ENCODE measurements at places on chromosomes 3 and 15. TPM values are rescaled to one million over a fixed set of nuclear protein-coding genes. Genes with fewer than 3 reads are reported as not detected.

The CYP11A1 gene
- 0.40 TPM for total RNA-seq

The PATL2 gene
- 3.3 TPM for total RNA-seq

GRCh38 chr15:95458721-95459120, 871.8 kb upstream of the NR2F2 start:
- no peak overlapping the region for H3K4me3 ChIP-seq
- H3K27ac ChIP-seq: no peak overlapping the region
- DNase-seq: no peak
- H3K4me1 ChIP-seq: no peaks in the 10 kb centered on the region

DNA sequence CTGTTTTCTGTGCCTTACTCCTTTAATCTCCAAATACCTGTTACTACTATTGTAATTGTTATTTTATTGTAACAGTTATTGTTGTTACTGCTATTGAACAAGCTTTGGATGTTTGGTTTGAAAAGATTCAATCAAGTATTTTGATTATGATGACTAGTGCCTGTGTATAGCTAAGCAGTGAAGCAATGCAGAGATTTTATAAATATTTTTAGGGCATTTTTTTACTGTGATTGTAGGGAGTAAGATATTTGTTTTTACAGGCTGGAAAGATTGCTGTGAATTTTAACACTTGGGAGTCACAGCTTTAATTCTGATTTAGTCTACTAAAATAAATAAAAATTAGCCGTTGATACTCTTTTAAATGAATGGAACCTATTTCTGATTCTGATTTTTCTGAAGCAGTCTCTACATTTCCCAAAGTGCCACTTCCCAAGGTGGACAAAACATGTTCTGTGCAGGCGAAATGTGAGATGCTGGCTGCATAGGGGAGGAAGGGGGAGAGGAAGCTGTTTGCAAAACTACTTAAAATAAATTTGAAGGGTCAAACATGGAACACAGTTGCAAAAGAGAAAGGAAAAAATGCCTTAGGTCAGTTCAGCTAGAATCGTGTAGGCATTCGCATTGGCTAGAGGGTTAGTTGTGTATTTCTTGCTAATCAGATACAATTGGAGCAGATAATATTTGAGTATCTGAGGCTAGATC, 25.7 kb downstream of the EEFSEC start:
- no peaks in the 10 kb centered on the region for H3K27me3 ChIP-seq
- H3K4me1 ChIP-seq: no peaks in the 10 kb centered on the region
- H3K36me3 ChIP-seq: no peaks in the 10 kb centered on the region
- DNase-seq: no peak
- no peak overlapping the region for H3K4me3 ChIP-seq

DNA sequence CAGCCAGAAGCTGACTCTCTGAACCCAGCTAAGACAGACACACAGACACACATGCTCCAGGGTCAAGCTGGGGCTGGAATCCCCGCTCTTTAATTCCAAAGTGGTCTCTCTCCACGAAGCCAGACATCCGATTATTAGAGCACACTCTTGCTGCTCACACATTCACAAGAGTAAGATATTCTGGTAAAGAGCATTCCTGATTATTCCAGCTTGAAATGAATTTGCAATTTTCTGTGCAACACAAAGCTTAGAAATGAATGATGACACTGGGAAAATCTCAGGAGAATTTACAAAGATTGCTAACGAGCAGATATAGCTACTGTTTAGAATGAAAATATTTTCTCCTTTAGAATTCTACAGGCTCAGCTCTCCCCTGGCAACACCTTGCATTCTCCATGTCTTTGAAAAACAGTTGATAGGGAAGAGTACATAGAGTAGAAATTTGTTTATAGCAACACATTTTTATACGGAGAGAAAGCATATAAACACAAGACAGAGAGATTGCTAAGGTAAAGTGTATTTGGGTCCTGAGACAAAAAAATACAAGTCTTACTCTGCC, 80.6 kb upstream of the EIF1B start:
- H3K27me3 ChIP-seq: no peaks in the 10 kb centered on the region
- no peak overlapping the region for H3K27ac ChIP-seq
- H3K4me3 ChIP-seq: no peak overlapping the region
- no peak for DNase-seq
- no peaks in the 10 kb centered on the region for H3K4me1 ChIP-seq
- H3K36me3 ChIP-seq: no peaks in the 10 kb centered on the region

The GDPGP1 gene
- total RNA-seq: 28.8 TPM

GRCh38 chr3:64031540-64032508, 8.5 kb upstream of the PSMD6 start:
- peaks cover 6% of the 10 kb centered on the region for H3K27me3 ChIP-seq
- peaks cover 7% of the 10 kb centered on the region for H3K4me1 ChIP-seq
- no peak overlapping the region for H3K4me3 ChIP-seq
- DNase-seq: no peak
- H3K27ac ChIP-seq: peak overlapping the region; percentile 22

The BMF gene
- 29.9 TPM for total RNA-seq

- H3K27ac ChIP-seq: no peak overlapping the region
- H3K4me3 ChIP-seq: no peak overlapping the region
- no peaks in the 10 kb centered on the region for H3K4me1 ChIP-seq
Observed at GRCh38 chr3:6912240-6912639, 51.3 kb downstream of the GRM7 start.

The SEMA3G gene
- total RNA-seq: 1.2 TPM

DNA sequence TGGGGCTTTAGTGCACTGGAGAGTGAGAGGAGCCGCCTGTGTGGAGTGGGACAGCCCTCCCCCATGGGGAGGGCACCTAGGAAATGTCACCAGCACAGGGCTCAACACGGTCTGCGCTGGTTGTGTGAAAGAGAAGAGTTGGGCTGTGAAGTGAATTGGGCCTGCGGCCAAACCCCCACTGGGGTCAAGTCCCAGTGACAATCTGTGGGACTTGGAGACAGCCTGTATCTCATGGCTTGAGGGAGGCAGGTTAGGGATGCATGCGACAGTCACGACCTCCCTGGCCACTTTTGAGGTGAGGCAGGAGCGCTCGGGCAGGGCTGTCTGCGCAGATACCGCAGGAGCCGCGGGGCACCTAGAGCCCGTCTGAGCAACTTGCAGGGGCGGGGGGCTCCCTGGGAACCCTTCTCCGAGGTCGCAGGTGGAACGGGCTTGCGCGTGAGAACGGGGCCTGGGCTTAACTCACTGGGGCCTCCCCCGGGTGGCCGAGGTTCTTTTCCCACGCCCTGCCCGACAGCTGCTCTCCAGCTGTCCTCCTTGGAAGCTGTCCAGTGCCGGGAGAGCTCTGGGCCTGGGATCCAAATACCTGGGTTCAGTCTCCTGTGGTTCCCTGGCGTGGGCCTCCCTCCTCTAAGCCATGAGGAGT, 77.4 kb downstream of the SNRK start:
- H3K4me1 ChIP-seq: no peaks in the 10 kb centered on the region
- no peak overlapping the region for H3K4me3 ChIP-seq
- H3K27me3 ChIP-seq: no peaks in the 10 kb centered on the region
- DNase-seq: peak; percentile 37

DNA sequence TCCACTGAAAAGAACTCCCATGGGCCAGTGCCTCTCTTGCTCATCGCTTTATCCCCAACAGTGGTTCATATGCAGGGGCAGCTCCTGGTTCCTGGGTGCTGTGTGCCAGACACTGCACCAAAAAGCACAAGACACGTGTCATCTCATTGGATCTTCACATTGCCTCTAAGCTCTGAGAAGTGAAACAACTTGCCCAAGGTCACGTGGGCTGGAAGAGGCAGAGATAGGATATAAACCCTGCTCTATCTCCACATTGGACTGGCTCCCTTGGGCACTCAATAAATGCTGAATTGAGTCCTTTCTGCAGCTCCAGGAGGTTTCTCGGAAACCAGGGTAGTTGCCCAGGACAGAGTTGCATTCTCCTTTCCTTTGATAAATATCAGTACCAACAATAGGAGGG, 88.1 kb downstream of the SRGAP3 start:
- H3K27ac ChIP-seq: no peak overlapping the region
- no peaks in the 10 kb centered on the region for H3K27me3 ChIP-seq
- H3K4me1 ChIP-seq: no peaks in the 10 kb centered on the region
- no peak overlapping the region for H3K4me3 ChIP-seq
- no peak for DNase-seq

DNA sequence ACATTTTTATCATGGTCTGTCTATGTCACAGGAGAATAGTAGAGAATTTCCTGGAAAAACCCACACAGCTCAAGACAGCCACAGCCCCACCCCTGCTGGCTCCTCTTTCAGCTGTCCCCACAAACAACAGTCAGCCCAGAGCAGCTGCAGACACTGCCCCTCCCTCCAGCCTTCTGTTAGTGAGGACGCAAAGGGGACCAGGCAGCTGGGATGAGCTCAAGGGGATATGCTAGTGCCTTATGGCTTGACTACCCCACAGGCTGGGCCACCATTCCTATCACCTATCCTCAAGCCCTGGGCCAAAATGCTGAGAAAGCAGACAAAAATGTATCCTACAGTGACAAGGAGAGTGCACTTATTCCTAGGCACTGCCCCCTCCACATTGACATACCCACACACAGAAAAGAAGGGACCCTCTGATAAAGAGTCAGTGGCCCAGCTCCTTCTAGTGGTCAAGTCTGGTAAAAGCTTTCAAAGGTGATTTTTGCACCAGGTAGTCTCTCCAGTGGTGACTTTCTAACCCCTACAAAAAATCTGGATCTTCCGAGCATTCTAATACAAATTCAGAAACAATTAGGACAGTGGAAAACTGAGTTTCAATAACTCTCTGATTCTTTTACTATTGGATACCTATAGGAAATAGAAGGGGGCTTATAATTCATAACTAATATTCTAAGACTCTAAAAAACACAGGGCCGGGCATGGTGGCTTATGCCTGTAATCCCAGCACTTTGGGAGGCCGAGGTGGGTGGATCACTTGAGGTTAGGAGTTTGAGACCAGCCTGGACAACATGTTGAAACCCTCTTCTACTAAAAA, 3.0 kb upstream of the MAP1A start:
- H3K4me1 ChIP-seq: peaks cover 10% of the 10 kb centered on the region
- peak overlapping the region; percentile 34 for H3K27ac ChIP-seq
- H3K27me3 ChIP-seq: peaks cover 8% of the 10 kb centered on the region
- no peak overlapping the region for H3K4me3 ChIP-seq

GRCh38 chr3:1179146-1179545, 86.3 kb downstream of the CNTN6 start:
- no peaks in the 10 kb centered on the region for H3K36me3 ChIP-seq
- H3K27ac ChIP-seq: no peak overlapping the region
- H3K27me3 ChIP-seq: no peaks in the 10 kb centered on the region
- DNase-seq: no peak
- H3K4me3 ChIP-seq: no peak overlapping the region
- no peaks in the 10 kb centered on the region for H3K4me1 ChIP-seq

DNA sequence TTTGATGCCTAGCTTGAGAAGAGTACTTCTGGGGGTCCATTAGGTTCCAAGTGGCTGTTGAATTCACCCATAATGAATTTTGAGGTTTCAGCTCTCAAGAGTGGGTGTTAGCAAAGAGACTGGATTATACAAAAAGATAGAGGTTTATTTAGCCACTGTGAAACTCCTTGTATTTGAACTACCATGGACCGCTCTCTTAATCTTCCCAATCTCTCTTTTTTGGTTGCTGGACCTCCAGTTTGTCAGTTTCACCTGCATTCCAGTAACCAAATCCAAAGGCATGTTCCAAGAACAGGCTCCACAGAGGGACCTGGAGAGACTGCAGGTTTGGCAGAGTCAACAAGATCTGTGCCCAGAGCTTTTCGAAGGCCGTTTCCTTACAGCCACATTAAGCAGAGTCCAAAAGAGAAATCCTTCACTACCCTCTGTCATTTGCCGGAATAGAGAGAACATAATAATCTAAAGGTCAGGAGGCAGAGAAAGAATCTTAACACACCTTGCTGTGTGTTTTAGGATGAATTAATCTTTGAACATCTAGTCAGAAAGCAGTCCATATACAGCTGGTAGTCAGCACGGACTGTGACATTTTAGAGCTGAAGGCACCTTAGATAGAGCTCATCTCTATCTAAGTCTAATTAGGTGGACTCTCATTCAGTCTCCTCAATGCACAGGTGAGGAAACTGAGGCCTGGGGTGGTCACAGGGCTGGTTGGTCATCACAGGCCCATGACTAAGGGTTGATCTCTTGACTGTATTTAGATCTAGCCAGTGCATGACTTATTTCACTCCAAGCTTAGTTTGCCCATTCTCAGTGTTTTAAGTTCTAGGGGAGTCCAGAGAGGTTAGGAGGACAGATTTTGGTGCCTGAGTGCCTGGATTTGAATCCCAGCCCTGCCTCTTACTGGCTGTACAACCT, 1.3 kb downstream of the ABHD2 start:
- peaks cover 65% of the 10 kb centered on the region for H3K4me1 ChIP-seq
- peak overlapping the region; percentile 80 for H3K4me3 ChIP-seq
- no peaks in the 10 kb centered on the region for H3K27me3 ChIP-seq
- no peak for DNase-seq
- peak overlapping the region; percentile 92 for H3K27ac ChIP-seq

DNA sequence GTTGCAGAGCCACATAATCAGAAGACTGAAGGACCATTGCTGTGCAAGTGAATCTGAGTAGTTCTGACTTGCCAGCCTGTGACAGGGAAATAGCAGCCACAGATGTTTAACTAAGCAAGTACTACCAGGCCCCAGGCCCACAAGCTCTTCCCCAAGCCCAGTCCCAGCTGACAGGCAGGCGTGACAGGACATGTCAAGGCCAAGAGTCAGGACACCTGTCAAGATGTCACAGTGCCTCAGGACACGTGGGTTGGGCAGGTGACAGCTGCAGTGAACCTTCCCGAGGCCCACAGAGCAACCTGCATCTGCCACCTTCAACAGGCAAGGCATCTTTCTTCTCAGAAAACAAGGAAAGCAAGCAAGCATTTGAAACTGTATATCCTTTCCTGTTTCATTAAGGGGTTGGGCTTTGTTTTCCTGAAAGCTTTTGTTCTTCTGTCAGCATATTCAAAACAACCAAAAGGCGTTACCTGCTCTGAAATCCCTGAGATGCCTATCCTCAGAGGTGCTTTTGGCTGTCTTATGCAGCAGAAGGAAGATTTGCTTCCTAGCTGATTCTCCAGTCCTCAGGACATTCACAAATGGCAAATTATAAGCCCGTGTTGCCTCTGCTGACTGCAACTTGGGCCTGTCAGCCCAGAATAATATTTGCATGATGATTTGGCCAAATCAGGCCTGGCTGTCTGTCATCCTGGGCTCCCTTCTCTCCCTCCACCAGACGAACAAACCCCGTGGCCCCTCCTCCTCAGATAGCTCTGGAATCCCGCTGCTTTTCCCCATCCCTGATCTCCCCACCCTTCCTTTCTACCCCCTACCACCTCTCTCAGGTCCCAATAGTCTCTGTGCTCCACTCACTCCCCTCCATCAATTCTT, 171.8 kb upstream of the WNT5A start:
- no peaks in the 10 kb centered on the region for H3K4me1 ChIP-seq
- no peaks in the 10 kb centered on the region for H3K36me3 ChIP-seq
- H3K4me3 ChIP-seq: no peak overlapping the region
- no peak overlapping the region for H3K27ac ChIP-seq

The STRA6 gene
- total RNA-seq: not detected

The GHRL gene
- total RNA-seq: 8.2 TPM

All from transverse colon (tissue), 4 donors.